Activated T-cell treated with anti-CD3 and anti-CD28 coated beads, Interleukin-2, amount 50 U/mL, for 24 hours (primary cell): ENCODE measurements at places on chromosomes 3 and 15.
A peak's percentile ranks its signal among the peaks of the same experiment; 100 is the strongest.

- DNase-seq: no peak
These were observed 67.3 kb upstream of the EIF1B start for GRCh38 chr3:40242216-40242615.

GRCh38 chr3:46913644-46914043, 36.1 kb downstream of the PTH1R start:
- no peak for DNase-seq

DNA sequence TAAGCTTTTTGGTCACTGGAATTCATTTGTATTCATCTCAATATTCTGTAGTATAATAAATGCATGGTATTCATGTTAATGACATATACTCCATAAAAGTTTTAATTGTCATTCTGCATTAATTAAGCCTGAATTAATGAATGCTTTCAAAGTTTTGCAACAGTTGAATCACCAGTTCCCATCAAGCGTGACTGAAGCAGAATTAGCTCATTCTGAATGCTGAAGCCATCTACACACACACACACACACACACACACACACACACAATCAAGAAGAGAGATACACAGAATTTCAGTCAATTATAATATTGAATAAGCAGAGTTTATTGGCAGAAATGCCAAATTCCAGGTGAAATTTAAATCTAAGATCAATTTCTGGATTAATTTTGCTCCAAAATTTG, 252.1 kb upstream of the KCNMB2 start:
- no peak for DNase-seq

GRCh38 chr3:147836330-147836729, 427.2 kb downstream of the ZIC1 start:
- no peak for DNase-seq

DNA sequence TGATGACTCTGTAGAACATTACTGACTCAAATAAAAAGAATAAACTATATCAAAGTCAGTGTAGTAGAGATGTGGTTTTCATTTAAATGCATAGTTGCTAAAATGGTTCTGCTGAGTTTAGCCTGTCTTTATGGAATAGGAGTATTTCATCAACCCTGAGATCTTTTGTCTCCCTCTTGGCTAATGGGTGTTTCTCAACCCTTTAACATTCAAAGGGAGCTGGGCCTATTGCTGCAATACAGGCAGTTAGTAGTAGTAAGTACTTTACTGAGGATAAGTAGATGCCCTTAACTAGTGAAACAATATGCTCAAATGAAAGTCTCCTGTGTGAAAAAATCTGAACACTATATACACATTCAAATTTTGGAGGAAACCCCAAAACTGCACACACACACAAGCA, 184.7 kb upstream of the TTC14 start:
- DNase-seq: no peak

DNA sequence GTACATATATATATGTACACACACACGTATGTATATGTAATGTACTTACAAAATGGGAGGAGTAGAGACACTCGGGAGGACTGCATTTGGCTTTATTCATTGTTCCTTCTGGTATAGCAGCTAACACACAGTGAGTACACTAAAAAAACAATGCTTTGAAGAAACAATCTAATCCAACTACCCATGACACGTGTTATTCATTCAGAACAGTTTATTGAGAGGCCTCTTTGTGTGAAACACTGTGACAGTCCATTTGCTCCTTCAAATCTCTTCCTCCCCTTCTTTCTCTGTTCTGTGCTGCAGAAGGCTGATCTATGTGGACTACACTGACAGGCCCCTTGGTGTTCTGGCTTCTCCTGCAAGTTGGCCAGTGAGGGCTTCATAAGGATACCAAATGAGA, 1075.9 kb upstream of the CFAP20DC start:
- DNase-seq: no peak

GRCh38 chr3:73540969-73541740, 83.6 kb downstream of the PDZRN3 start:
- no peak for DNase-seq

DNA sequence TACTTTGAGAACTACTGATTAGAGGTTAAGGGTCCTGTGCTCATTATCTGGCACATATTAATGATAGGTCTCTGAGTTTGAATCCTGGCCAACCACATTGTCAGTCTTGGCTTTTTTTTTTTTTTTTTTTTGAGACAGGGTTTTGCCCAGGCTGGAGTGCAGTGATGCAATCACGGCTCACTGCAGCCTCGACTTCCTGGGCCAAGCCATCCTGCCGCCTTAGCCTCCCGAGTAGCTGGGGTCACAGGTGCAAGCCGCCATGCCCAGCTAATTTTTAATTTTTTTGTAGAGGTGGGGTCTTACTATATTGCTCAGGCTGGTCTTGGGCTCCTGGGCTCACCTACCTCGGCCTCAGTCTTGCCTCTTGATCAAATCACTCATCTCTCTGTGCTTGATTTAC, 547 bp upstream of the PCCB start:
- DNase-seq: no peak

- no peak for DNase-seq
These were observed 300.4 kb upstream of the ROPN1 start for GRCh38 chr3:124292329-124292728.

- no peak for DNase-seq
These were observed 38.1 kb downstream of the UBE2E2 start for GRCh38 chr3:23241256-23241655.

DNA sequence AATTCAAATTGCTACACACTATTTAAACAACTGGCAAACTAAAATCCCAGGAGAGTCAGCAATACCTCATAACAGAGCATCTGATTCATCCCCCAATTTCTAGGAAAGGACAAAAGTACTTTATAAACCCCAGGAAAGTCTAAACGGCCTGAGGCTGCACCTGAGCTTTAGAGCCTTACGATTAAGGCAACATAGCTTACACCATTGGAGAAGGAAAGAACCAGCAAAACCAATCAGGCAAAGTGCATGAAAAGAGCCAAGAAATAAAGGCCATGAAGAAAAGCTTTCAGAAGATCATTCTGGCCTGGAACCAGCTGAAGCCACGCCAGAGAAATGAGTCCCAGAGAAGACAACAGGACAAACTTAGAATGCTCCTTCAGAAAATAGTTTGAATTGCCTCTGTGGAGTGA, 48.1 kb downstream of the PTPN9 start:
- no peak for DNase-seq

- DNase-seq: no peak
These were observed 28.8 kb upstream of the UACA start for GRCh38 chr15:70792171-70792573.

- DNase-seq: no peak
These were observed 32.1 kb upstream of the PIAS1 start for GRCh38 chr15:68022061-68022460.

- DNase-seq: no peak
These were observed 37.0 kb upstream of the CORO2B start for GRCh38 chr15:68541743-68542142.

- no peak for DNase-seq
These were observed 46.2 kb downstream of the NOX5 start for GRCh38 chr15:69060744-69061143.

- no peak for DNase-seq
These were observed 8.8 kb downstream of the ADPRH start for GRCh38 chr3:119588112-119588511.

DNA sequence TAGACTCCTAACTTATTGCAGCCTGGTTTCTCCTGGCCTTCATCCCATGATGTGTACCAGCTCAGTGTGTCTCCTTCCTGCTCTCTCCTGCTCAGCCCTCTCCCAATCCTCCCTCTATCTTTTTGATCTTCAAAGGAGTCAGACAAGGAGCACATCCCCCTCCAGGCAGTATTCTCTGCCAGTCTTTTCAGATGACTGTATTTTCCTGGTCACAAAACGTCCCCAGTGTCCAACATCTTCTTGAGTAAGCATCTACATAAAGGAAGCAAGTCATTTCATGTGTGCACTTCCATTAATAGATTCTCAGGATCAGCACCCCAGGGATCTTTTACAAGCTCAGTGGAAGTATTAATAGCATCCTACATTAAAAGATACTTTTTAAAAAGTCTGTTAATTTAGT, 148.9 kb upstream of the THBS1 start:
- no peak for DNase-seq

DNA sequence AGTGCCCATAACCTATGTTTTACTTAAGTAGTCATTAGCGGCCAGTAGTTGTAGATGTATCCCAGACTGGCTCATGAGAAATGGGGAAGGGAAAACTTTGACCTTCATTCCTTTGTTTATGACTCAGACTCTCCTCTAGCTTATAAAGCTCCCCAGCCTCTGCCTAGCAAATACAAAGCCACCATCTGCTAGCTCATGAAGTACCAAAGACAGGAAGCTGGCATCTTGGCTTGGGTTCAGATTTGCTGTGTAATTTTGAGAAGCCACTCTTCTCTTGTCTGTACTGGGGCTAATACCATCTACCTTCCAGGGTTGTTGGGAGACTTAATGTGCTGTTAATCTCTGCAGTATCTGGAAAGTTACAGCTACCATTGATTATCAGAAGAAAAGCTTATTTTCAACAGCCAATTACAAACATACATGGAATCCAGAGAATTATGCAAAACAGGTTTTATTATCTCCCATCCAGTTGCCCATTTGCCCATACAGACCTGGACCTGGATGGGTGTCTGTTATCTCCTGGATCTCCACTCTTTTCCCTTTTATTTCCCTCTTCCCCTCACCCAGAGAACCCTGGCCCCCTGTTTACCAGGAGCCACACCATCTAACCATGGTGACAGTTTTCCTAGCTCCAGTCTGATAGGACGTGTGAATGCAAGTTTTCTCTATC, 153.8 kb downstream of the SEMA6D start:
- no peak for DNase-seq

- no peak for DNase-seq
These were observed 32.8 kb downstream of the SLTM start for GRCh38 chr15:58900631-58901030.

GRCh38 chr15:77738441-77739302, 106.0 kb upstream of the LINGO1 start:
- no peak for DNase-seq

- no peak for DNase-seq
These were observed 193.0 kb downstream of the RORA start for GRCh38 chr15:61036136-61036535.

DNA sequence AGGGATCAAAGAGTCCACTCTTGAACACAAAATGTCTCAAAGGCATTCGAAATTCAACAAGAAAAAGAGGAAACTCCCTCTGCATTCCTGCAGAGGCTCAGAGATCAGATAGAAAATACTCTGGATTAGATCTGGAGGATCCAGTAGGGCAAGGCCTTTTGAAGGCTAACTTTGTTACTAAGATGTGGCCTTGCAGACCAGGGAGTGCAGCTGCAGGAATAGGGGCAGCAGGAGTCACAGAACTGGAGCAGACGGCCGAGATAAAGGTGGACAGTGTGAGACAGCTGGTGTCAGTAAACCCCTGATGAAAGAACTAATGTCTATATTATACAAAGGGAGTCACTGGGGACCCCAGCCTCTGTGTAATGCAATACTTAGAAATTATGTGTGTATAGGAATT, 84.5 kb upstream of the PLSCR4 start:
- DNase-seq: no peak

DNA sequence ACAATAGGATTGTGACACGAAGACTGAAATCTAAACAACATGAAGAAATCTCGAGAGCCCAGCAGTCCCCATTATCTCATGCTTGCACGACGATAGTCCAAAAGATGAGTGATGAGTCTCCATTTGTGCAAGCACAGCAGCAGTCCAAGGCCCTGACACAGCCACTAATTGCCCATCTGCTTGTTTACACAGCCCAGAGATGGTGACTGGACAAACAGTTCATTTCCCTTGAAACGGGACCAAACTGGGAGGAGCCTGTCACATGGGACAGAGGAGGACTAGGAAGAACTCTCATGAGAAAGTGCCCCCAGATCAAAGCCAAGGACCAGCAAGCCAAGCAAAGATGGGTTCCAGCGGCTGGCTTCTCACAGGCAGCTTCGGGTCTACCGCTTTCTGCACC, 121.0 kb downstream of the GREM1 start:
- no peak for DNase-seq

GRCh38 chr3:132625613-132626012, 28.5 kb downstream of the ACKR4 start:
- DNase-seq: no peak

GRCh38 chr3:55069950-55070349, 142.1 kb upstream of the LRTM1 start:
- DNase-seq: no peak

DNA sequence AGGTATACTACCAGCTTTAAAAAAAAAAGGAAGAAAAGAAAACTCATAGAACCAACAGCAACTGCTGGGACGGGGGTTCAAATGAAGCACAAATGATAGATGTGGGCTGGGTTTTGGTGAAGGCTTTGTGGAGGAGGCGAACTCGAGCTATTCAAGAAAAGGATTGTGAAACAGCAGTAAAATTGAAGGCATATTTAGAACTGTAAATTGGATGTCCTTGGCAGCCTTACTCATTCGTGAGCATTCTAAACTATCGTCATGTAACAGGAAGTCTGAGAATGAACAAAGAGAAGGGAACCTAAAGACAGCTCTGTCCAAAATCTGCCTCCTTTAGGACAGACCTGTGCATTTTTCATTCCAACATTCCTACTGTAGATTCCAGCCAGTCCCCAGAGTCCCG, 97.8 kb downstream of the LARS2 start:
- no peak for DNase-seq

GRCh38 chr15:100820528-100820927, 59.1 kb upstream of the ALDH1A3 start:
- DNase-seq: no peak

- DNase-seq: no peak
These were observed 15.3 kb upstream of the PLCL2 start for GRCh38 chr3:16869261-16870005.

GRCh38 chr3:176896640-176897039, 300.6 kb downstream of the TBL1XR1 start:
- DNase-seq: no peak

GRCh38 chr3:42226470-42227425, 39.2 kb downstream of the CCK start:
- no peak for DNase-seq

- DNase-seq: peak; percentile 50
These were observed 66.1 kb downstream of the RPN1 start for GRCh38 chr3:128584412-128585020.

DNA sequence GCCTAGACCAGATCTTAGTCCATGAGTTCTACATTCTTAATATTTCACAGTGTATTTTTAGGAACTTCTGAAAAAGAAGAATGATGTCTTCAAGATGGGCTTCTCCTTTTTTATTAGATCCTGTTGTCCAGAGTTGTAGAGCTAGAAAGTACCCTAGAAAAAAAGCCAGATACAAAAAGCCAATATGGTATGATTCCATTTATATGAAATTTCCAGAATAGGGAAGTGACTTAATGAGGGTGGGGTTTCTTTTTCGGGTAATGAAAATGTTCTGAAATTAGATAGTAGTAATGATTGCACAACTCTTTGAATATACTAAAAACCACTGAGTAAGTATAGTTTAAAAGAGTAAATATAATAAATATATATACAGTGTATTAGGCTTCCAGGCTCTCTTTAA, 116.9 kb downstream of the NFKBIZ start:
- no peak for DNase-seq

- no peak for DNase-seq
These were observed 255.7 kb upstream of the GRM7 start for GRCh38 chr3:6605227-6605626.

GRCh38 chr3:39383045-39383880, at the start of gene SLC25A38:
Gene SLC25A38 (plus strand): TSS chr3:39383370. CDS start chr3:39383725, 355 bp downstream.
- peak; percentile 88 for DNase-seq

- no peak for DNase-seq
These were observed 1.1 kb upstream of the PIK3CA start for GRCh38 chr3:179146911-179147513.

GRCh38 chr3:125337506-125337905, 37.6 kb downstream of the ZNF148 start:
- no peak for DNase-seq

- no peak for DNase-seq
These were observed 22.6 kb upstream of the TEX9 start for GRCh38 chr15:56342653-56343052.

GRCh38 chr3:12833222-12834161, 7.9 kb downstream of the RPL32 start:
- peak; percentile 41 for DNase-seq
